Left lung (tissue), 14 donors: ENCODE measurements at places on chromosomes 12 and 14.

DNA sequence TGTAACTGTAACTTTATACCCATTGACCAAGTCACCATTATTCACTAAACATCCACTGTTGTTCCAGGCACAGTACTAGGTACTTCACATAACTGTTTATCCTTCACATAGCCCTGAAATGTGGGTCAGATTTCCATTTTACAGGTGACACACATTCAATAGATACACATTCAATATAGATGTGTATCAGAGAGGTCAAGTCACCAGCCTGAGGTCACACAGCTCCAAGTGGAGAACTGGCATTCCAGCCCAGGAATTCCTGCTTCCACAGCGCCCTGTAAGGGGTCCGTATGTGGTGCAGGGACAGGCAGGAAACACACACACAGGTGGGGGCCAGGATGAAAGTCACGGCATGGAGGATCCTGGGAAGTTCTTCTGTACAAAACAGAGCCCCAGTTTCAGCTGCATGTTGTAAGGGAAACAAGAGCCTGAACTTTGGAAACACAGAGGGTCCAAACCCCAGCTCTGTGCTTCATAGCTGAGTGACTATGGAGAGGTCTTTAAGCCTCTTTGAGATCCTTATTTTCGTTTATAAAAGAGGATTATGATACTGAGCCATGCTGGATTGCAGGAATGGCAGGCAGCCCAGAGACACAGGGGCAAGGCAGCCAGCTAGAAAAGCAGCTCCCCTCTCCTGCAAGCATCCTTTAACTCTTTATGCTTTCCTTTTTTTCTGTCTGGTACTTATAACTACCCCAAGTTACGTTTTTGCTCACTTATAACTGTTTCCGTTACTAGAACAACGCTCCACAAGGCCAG lies 50.3 kb upstream of the DICER1 start:
- DNase-seq = no peak

DNA sequence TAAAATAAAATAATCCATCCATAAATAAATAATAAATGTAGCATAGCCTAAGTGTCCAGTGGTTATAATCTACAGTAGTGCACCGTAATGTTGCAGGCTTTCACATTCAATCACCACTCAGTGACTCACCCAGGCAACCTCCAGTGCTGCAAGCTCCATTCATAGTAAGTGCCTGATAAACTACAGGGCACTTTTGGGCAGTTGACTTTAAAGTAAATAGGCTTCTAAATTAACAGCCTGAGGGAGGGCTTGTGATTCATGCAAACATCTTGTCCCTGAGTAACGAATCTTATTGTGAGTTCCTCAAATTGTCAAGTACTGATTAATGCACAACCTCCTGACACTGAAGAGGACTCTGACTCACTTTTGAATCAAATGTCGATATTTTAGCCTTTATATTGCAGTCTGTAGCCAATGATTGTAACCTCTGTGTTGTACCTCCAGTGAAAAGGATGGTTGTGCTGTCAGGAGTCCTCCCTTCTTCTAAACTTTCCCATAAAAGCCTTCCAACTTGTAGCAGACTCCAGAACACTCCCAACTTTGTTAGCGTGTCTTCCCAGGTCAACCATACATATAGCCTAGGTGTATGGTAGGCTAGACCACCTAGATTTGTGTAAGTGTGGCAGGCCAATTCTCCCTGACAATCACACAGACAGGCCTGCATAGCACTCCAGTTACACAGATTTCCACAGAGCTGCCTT lies 55.0 kb upstream of the BICD1 start:
- DNase-seq = no peak

DNA sequence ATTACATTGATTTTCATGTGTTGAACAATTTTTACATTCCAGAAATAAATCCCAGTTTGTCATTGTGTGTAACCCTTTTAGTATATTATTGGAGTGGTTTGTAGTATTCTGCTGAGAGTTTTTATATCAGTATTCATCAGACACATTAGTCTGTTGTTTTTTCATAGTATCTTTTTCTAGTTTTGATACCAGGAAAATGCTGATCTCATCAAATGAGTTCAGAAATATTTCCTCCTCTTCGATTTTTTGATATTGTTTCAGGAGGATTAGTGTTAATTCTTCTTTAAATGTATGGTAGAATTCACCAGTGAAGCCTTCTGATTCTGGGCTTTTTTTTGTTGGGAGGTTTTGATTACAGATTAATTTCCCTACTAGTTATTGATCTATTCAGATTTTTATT lies 15.3 kb downstream of the CLEC6A start:
- DNase-seq = no peak

- DNase-seq = no peak
Measured at GRCh38 chr14:101103321-101103901, 199.9 kb upstream of the RTL1 start.

DNA sequence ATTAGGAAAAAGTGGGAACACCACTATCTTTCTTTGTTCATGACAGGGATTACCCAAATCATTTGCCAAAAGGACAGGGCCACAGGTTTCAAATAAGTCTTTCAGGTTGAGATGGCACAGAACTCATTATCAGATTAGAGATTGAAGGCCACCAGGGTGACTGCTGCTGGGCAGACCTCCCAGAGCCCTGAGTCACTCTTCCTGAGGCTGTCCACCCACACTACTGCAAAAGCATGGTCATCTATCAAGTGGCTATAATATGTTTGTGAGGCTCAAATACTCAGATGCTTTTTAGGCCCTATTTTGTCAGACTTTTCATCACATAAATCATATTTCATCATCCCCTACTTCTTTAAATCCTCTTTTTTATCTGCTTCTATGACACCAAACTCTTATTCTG lies 155.3 kb upstream of the CCDC196 start:
- no peak for DNase-seq

DNA sequence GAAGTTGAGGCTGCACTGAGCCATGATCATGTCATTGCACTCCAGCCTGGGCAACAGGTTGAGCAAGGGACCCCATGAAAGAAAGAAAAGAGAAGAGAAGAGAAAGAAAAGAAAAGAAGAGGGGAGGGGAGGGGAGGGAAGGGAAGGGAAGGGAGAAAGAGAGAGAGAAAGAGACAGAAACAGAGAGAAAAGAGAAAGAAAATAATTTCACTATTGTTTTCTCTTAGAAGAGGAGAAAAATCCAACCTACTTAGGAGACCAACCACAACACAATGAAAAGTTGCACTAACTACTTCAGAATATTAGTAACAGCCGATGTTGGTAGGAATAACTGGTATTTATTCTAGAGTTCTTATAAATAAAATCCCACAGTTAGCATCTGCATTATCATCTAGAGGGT lies 9.6 kb downstream of the TRAPPC6B start:
- no peak for DNase-seq

GRCh38 chr12:114407842-114408411 lies 2.0 kb upstream of the TBX5 start:
- DNase-seq = no peak

GRCh38 chr14:101823066-101823465 lies 61.6 kb downstream of the PPP2R5C start:
- DNase-seq = peak; percentile 85

- no peak for DNase-seq
Measured at GRCh38 chr12:93785249-93786010, 108.3 kb downstream of the CRADD start.

- no peak for DNase-seq
Measured at GRCh38 chr12:111937429-111937828, 75.5 kb downstream of the TMEM116 start.

DNA sequence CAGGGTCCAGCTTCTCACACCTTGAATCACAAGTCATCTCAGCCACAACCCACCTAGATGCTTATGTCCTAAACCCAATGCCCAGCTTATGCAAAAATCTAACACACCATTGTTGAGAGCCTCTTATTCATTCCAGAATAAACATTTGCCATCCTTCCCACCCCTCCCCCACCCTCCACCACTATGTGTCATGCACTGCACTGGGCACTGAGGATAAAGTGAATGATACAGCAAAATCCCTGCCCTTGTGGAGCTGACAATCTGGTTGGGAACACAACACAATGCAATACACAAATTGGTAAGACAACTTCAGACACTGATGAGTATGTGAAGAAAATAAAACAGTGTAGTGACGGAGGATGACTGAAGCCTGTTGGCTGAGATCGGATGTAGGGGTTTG lies 1.4 kb upstream of the GLTP start:
- DNase-seq = no peak

- no peak for DNase-seq
Measured at GRCh38 chr14:99312106-99312505, 40.1 kb upstream of the BCL11B start.

DNA sequence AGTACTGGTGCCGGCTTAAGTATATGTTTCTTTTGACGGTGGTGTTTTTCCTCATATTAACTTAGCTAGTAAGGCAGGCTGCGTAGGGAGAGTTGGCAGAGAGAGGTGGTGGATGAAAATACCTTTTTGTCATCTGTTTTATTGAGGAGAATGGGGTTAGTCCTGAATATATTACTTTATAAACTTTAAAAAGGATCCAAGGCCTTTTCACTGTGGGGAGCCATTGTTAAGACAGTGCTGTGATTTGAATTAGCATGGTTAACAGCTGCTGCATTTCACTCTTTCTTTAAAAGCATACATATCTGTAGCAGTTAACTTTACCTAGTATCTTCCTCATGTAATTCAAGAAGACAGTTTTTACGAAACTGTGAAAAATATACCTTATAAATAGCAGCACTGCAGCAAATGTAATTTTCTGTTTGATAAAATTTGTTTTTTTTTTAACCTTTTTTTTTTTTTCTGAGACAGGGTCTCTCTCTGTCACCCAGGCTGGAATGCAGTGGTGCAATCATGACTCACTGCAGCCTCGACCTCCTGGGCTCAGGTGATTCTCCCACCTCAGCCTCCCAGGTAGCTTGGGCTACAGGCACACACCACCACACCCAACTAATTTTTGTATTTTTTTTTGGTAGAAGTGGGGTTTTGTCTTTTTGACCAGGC lies 57.1 kb downstream of the AEBP2 start:
- DNase-seq = no peak

DNA sequence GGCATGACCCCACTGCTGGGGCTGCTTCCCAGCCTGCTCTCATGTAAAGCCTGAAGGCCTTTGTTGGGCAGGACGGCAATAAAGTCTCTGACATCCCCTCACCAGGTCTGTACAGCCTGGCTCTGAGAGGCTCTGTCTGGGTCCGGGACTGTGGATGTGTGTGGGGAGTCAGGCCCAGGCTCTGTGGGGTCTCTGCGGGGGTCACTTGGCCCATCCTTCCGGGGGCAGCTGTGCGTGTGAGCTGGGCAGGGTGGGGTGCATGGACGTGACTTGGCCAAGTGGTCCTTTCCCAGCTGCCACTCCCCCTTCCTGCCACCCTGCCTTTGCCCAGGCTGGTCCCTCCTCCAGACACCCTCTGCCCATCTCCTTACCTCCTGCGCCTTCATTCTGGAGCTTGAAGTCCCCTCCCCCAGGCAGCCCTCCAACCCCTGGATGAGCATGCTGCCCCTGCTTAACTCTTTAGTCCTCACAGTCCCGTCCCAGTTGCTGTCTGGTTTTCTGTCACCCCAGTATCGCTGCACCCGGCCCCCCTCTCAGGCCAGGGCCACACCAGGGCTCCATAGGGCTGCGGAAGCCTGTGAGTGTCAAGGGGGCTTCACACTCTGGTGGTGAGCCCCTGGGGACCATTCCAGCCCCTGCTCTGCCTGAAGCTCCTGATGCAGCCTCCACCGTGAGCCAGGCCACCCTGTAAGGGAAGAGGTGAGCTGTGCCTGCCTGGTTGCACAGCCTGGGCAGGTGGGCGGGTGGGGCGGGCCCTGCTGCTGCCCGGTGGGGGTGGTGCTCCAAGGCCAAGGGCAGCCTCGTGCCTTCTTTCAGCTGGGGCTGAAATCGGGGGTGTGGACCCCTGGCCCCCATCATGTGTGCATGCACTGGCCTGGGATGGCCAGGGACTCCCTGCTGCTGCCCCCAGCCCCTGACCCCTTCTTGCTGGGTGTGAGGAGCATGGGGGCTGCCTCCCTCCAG lies 25.5 kb upstream of the KIF26A start:
- DNase-seq = no peak
